HT1080 (cell line): ENCODE measurements at places on chromosomes 5 and 9. TPM values are rescaled to one million over a fixed set of nuclear protein-coding genes. Genes with fewer than 3 reads are reported as not detected.

- no peak for DNase-seq
Observed at GRCh38 chr5:169840405-169840804, 139.9 kb downstream of the INSYN2B start.

GRCh38 chr5:169913479-169913878 lies 66.8 kb downstream of the INSYN2B start:
- no peak for DNase-seq

GRCh38 chr9:11159318-11159862 lies 546.6 kb upstream of the PTPRD start:
- peak; percentile 17 for DNase-seq

Gene IZUMO3
- not detected in 2 replicates for total RNA-seq

Gene BARHL1
- total RNA-seq: not detected in 2 replicates

Gene CAAP1
- total RNA-seq: 26.1 and 26.3 TPM in 2 replicates

GRCh38 chr9:127128341-127129072 lies 6.1 kb upstream of the ANGPTL2 start:
- DNase-seq: peak; percentile 56

DNA sequence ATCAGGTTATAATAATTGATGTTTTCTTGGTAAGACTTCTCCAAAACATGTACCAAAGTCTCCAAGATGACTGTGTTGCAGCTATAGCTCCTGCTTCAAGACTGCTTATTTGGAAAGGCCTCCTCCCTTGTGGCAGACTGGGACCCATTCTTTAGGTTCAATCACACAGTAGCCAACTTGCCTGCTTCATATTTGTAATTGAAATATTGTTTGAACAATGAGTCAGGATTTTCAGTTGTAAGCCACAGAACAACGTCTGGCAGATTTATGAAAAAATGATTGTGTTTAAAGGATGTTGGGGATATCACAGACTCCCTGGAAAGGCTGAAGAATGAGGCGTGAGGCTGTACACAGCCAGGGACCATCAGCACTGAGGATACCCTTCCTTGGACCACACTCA lies 458.9 kb downstream of the MED10 start:
- DNase-seq: no peak

GRCh38 chr5:9165546-9165945 lies 380.3 kb downstream of the SEMA5A start:
- no peak for DNase-seq

DNA sequence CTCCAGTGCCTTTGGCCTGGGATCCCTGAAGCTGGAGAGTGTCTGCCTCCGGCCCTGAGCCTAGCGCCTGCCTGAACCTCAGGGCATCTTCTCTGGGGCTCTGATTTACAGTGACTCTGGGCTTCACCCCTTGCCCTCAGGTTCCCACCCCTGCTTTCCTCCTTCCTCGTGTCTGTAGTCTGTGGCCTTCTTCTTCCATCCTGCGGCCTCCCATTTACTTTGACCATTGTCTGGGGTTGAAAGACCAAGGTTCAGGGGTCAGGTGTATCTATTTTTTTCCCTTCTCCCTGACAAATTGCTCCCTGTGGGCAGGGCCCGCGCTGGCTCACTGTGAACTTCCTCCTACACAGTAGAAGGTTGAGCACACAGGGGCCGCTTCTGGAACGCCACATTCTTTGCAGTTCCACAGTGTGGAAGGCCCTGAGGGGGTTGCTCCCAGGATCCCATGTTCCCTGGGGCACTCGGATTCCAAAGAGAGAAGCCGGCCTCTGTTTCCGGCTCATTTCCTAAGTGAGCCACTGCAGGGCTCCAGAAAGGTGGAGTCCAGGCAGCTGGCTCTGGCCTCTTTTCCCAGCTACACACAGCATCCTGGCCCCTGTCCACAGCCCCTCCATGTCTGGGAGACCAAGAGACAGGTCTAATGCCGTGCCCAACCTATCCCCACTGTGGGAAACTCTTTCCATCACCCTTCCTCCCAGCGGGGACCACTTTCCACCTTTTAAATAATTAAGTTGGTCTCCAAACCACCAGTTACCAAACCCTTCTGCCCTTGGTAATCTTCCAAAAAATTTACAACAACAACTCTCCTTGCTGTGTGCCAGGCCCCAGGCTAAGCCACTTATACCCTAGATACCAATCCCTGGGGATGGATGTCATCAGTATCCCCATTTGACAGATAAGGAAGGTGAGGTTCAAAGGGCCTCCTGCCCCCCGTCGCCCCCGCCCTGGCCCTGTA lies 140.3 kb upstream of the IER5L start:
- DNase-seq: no peak

Gene ARHGEF28
- total RNA-seq: 12.9 and 13.9 TPM in 2 replicates

Gene FAXDC2
- total RNA-seq: 0.90 and 1.4 TPM in 2 replicates

Gene HBEGF
- total RNA-seq: 55.7 and 61.2 TPM in 2 replicates
